Mesothelial cell of epicardium (in vitro differentiated cells): ENCODE measurements at places on chromosomes 12 and 14.

DNA sequence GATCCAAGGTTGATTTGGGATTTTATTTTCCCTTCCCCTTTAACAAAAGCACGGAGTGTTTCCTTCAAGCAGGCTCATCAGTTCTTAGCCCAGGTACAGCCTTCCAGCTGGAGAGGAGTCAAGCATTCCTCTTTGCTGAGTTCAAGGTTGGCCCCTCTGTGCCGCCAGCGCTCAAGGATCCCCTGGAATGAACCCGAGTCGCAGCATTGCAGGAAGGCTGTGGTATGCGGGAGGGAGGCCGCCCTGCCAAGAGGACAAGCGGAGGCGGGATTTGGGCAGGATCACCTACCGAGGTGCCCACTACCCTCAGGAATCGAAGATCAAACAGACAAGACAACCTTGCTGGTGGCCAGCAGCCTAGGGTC is 53.9 kb upstream of the NCOR2 start:
- DNase-seq = peak; percentile 52

DNA sequence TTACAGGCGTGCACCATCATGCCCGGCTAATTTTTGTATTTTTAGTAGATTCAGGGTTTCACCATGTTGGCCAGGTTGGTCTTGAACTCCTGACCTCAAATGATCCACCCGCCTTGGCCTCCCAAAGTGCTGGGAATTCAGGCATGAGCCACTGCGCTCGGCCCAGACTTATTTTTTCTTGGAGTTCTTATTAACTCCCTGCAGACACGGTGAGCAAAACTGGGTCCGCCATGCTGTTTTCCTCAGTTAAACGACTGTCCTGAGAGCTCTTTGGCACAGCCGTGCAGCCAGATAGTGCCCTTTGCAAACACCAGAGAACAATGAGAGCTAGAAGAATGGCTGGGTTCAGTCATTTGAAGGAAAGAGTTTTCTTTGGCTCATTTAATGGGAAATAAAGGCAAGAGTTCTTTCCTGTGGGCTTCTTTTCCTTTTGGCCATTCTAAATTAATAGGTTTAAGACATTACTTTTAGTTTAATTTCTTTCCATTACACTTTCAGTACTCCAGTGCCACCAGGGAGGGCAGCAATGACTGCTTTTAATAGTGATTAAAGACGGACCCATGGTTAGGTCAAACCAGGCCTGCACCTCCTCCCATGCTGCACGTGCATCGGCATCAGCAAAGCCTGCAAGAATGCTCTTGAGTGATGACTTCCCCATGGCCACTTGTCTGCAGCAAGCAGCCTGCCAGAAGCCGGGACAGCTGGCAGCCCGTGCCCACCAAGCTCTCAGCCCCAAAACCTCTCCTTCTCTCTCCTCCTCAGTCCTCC is 60.7 kb downstream of the VCPKMT start:
- DNase-seq = no peak

- DNase-seq = no peak
Measured at GRCh38 chr12:117774941-117775775, 193.6 kb downstream of the KSR2 start.

GRCh38 chr12:130463275-130463658 is 125.6 kb downstream of the PIWIL1 start:
- no peak for DNase-seq

- DNase-seq = no peak
Measured at GRCh38 chr12:75665216-75665615, 153.8 kb upstream of the KRR1 start.
